NCI-H1105 treated with DMSO at 0.1 percent for 48 hours (cell line): ENCODE measurements at places on chromosomes 13 and 19.

DNA sequence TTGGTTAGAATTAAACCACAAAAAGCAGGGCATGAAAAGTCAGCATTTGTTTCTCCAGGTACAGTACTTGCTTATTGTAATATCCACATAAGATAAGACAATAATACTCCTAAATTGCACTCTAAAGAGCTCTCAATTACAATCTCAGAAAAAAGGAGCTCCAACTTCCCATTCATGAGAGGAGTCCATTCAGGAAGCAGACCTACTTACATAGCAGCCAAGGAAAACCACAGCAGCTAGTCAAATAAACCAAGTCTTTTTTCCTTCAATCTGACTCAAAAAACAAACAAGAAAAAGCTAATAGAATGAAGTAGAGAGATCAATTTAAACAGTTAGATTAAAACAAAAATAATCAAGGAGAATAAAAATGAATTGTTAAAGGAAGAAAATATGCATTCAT is 885.2 kb upstream of the SLITRK6 start:
- DNase-seq = peak; percentile 77

GRCh38 chr13:113098162-113098732 is 7.3 kb upstream of the F7 start:
- DNase-seq = no peak

- DNase-seq = no peak
These were observed 261.1 kb upstream of the RFC3 start for GRCh38 chr13:33556828-33557227.

GRCh38 chr19:51365965-51366388 is at the start of gene ETFB:
Gene ETFB (minus strand): TSS chr19:51366388. CDS start chr19:51366326, 62 bp downstream.
- DNase-seq = no peak
